ENCODE measurements at places on chromosomes 5 and 9.

GRCh38 chr9:129264388-129264787, 86.3 kb upstream of the IER5L start:
- no peak for DNase-seq

GRCh38 chr5:127660047-127660733, 11.3 kb downstream of the CTXN3 start:
- DNase-seq = no peak

DNA sequence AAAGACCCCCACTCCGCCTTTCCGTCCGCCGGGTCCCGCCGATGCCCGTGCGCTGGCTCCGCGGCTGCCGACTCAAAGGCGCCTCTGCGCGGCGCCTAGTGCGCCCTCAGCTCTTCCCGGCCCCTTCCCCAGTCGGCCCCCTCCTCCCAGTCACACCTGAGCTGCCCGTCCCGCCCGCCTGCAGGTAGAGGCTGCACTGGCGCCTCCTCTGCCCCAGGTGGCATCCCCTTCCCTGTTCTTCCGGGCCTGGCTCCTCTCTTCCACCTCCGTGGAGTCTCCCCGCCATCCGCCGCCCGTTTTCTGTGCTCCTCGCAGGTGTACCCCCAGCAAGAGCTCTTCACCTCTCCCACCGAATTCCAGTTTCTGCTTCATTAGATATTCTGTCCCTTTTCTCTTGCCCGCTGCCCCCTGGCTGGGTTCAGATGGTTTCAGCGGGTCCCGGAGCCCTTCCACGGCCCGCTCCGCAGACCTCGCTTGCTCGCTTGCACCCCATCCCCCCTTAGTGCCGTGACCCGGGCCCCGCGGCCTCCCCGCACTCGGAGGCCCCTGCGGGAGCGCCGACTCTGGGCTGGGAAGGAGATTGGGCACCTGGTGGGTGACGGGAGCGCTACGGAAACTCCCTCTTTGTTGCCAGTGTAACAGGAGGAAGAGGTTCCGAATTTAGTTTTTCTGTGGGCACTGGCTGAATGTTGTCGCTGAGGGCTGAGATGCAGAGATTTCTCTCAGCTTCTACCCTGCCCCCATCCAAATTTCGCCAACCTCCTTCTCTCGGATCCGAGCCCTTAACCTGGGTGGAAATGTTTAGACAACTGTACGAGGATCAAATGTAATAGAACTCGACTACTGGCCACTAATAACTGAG, 809 bp downstream of the SLC44A1 start:
- DNase-seq = peak; percentile 15

GRCh38 chr9:135616619-135617537, 22.5 kb downstream of the GLT6D1 start:
- no peak for DNase-seq

DNA sequence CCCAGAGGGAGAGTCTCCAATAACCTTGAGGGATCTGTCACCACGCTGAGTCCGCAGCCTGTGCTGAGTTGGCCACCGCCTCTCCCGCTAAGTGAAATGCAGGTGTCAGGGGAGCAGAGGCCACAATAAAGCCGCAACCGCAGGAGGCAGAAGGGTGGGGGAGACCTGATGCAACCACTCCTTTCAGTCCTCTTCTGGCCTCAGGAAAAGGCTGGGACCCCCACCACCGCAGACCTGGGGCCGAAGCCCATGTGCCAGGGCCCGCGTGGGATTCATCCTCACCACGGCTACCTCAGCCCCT, 576 bp downstream of the MAP1B start:
- DNase-seq = no peak

DNA sequence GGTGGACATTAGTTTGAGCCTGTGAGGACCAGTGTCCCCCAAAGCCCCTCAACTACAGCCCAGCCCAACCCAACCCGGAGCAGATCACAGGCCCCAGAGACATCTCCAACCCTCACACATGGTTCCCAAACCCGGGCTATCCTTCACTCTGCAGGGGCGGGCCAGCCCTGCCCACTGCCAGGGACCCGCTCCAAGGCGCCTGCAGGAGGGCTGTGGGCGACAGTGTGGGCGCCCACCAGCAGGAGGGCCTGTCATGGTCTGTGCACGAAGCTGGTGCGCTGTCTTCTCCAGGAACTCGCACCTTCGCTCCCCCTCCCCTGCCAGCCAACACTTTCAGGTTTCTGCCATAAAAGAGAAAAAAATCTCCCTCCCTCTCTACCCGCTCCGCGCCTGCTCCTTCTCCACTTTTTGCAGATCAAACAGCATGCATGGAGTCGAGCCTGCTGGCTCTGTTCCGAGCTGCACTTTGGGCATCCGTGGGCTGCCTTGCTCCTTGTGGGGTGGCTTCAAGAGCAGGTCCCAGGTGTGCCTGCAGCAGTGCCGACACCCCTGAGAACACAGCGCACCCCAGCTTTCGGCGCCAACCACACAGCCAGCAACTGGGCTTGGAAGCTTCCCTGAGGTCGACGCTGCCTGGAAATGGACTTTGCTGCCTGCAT, 133.7 kb upstream of the PPP1R26 start:
- no peak for DNase-seq

- peak; percentile 46 for DNase-seq
Observed at GRCh38 chr5:82793808-82794419, 283.3 kb downstream of the TMEM167A start.

GRCh38 chr5:168266016-168266415, 25.4 kb upstream of the WWC1 start:
- DNase-seq = no peak

GRCh38 chr5:167269146-167269545, 1022.3 kb upstream of the WWC1 start:
- no peak for DNase-seq

- no peak for DNase-seq
Observed at GRCh38 chr5:28110781-28111180, 1072.4 kb upstream of the CDH9 start.

GRCh38 chr5:533955-534742, 9.9 kb upstream of the SLC9A3 start:
- peak; percentile 4 for DNase-seq

DNA sequence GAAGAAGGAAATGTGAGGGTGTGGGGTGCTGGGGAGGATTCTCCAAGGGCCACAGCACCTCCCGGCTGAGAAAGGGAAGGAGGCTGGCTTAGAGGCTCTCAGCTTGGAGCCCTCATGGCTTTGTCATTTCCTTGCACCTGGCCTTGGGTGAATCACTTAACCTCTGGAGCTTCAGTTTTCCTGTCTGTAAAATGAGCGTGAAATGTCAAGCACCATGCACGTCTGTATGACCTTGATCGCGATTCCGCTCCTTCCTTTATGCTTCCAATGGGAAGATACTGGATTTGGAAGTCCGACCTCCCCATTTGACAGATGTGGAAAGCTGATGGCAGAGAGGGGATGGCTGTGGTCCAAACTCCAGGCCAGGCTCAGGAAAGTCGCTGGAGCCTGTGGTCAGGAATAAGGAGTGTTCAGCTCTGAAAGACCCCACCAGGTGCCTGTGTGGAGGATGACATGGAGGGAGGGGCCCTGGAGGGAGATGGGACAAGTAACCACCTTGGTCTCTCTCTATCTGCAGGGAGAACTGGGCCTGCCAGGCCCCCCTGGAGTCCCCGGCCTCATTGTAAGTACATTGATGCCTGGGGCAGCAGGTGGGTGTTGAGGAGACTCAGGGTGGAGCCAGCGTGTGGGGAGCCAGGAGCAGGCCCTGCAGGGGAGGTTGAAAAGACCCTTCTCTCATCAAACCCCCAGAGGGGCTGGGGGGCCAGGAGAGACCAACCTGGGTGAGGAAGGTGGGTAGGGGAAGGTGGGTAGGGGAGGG, 66.5 kb downstream of the COL27A1 start:
- no peak for DNase-seq

- no peak for DNase-seq
Observed at GRCh38 chr5:72223371-72223770, 96.7 kb downstream of the MRPS27 start.

DNA sequence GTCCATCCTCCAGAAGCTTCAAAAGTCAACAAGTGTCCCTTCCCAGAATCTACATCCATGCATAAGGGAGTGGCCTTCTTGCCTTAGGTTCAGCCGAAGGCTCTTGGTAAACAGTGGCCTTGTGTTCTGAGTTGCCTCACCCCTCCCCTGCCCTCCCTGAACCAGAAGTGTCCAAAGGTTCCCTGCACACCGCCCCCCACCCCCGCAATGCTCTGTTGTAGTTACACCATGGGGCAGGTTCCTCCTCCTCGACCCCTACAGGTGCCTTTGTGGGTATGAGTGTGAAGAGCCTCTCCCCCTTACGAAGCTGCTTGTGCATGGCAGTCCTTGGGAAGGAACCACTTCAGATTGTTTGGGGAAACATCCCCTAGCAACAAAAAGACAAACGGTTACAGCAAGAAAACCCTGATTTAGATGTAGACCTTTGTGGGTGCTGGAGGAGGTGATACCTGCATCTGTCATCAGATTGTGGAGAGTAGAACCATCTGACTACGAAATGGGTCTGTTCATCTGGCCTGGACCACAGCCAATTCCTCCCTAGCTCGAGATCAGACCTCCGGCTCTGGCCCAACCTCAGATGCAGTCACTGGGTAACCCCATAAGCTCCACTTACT, 7.1 kb downstream of the SPACA9 start:
- no peak for DNase-seq

- DNase-seq = no peak
Observed at GRCh38 chr9:13971966-13972655, 341.8 kb downstream of the NFIB start.

DNA sequence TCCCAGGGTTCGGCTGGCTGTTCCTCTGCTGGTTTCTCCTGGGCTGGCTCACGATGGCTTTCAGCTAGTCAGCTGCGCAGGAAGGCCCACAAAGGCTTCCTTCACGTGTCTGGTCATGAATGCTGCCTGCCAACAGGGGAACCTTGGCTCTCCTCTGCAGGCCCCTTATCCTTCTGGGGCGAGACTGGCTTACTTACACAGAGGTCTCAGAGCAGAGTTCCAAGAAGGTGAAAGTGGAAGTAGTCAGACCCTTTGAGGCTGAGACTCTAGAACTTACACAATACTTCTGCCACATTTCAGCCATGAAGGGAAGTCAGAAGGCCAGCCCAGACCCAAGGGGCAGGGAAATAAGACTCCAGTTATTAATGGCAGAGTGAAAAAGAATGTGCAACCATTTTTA, 99.5 kb downstream of the LHFPL2 start:
- DNase-seq = no peak

GRCh38 chr9:105883847-105884246, 189.5 kb downstream of the TMEM38B start:
- no peak for DNase-seq

- no peak for DNase-seq
Observed at GRCh38 chr9:15115041-15115440, 192.0 kb downstream of the TTC39B start.

- peak; percentile 13 for DNase-seq
Observed at GRCh38 chr9:137307255-137308056, 5.4 kb upstream of the NRARP start.

DNA sequence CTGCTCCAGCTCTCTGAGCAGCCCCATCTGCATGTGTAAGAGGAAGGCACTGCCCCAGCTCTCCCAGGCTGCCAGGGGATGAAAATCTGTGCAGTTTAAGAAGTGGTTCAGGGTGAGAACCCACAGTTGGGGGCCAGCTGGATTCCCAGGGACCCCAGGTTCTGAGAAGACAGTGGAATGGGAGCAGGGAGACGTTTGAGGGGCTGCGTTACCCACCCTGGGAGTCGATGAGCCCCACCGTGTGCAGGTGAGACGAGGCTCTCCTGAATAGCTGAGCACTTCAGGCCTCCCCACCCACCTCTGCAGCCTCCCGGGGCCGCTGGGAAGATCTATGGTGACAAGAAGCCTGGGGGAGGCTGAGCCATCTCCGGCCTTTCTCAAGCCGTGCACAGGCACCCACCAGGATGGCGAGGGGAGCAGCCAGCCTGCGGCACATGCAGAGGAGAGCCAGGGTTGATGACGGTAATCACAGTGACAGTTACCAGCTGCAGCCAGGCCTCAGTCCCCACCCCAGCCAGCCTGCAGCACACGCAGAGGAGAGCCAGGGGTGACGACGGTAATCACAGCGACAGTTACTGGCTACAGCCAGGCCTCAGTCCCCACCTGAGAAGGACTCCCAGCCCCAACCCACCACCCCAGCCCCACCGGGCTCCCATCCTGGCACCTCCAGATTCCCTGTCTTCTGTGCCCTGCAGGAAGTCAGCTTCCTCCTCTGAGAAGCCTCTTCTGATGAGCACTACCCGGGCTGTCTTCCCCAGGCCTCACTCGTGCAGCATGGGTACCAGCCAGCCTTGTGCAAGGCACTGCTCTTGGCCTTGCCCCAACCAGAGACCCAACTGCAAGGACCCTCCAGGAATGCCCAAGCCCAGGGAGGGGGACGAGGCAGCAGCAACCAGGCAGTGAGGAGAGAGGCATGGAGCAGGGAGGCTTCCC, 150.8 kb upstream of the PPP1R26 start:
- peak; percentile 72 for DNase-seq

DNA sequence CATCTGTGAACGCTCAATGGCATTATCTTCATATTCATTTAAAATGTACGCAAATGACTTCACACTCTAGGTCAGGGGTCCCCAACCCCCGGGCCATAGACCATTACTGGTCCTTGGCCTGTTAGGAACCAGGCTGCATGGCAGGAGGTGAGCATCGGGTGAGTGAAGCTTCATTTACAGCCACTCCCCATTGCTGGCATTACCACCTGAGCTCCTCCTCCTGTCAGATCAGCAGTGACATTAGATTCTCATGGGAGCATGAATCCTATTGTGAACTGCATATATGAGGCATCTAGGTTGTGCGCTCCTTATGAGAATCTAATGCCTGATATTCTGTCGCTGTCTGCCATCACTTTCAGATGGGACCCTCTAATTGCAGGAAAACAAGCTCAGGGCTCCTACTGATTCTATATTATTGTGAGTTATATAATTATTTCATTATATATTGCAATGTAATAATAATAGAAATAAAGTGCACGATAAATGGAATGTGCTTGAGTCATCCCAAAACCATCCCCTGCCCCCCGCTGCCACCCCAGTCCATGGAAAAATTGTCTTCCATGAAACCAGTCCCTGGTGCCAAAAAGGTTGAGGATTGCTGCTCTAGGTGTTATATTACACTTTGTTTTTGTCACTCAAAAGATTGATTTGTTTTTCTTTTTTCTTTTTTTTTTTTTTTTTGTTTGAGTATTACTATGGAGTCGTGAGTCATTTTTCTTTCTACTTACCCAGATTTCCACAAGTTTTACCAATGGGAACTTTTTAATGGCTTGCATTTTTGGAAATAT, 127.2 kb downstream of the DOCK8 start:
- DNase-seq = no peak

DNA sequence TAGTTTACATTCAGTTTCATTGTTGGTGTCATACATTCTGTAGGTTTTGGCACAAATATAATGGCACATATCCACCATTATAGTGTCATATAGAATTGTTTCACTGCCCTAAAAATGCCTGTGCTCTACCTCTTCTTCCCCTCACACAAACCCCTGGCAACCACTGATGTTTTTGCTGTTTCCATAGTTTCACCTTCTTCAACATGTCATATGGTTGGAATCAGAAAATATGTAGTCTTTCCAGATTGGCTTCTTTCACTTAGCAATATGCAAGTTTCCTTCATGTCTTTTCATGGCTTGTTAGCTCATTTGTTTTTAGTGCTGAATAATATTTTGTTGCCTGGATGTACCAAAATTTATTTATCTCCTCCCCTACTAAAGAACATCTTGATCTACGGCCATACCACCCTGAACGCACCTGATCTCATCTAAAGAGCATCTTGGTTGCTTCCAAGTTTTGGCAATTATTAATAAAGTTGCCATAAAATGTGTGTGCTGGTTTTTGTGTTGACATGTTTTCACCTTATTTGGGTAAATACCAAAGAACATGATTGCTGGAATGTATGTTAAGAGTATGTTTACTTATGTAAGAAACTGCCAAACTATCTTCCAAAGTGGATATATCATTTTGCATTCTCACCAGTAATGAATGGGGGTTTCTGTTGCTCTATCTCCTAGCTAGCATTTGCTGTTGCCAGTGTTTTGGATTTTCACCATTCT, 17.0 kb upstream of the CDK20 start:
- no peak for DNase-seq

Measured in BE2C (cell line).